ENCODE measurements at places on chromosomes 1 and 21.
A peak's percentile ranks its signal among the peaks of the same experiment; 100 is the strongest.

DNA sequence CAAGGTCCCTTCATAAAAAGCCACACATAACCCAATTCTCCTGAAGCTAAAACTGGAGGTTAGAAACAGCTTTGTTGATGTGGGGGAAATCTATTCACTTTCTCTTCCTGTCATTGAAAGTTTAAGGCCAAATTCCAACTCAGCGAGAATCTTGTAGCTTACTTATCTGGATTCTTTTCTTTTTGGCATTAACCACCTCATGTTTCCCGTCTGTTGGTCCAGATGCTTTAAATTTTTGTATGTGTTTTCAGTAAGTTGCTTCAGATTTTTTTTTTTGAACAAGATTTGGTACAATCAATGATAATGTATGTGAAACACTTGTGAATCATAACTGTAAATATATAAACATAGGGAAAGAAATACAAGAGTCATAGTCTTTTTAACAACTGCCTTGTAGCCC is 33.7 kb upstream of the NEK7 start:
- DNase-seq: no peak

DNA sequence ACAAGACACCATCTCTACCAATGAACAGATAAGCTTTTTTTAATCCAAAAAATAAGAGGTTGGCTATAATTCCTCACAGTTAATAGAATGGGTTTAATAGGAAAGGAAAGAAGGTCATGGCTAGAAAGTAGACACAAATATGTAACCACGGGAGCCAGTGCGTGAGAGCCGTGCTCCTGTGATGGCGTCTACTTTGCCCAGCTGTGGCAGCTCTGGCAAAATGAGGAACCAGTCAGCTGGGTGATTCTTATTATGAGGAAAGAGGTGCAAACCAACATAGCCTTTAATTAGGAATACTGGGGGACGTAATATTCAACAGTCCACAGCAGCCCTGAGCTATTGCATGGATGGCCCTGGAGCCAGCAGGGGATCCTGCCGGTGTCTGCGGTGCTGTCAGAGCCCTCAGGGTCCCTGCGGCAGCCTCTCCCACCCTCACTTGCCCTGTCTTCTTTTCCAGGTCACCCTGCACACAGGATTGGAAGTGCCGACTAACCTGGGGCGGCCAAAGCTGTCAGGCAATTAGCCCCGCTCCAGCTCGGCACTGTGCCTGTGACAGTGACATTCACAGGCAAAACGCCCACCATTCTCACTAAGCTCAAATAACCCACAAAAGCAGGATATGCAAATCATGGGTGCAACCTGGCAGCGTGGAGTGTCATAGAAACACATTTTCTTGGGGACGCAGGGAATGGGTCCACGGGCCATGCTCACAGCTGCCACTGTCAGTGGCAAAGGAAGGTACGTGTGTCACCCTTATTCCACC is 25.9 kb upstream of the GNPAT start:
- no peak for DNase-seq

DNA sequence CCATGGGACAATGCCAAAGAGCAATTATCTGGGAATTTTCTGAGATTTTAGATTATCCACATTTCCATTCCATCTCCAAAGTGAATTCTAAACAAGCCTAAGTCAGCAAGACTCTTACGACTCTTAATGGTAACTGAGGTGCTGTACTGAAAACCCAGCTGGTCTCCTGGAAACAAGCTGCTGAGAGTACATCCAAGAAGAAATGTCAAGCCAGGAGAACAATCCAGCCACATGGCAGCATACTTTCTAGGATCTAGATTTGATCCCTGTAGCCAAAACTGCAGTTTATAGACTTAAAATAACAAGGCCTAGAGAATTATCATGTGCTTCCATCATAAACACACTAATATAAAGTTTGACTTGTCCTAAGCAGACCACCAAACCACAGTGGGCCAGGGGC is 45.8 kb downstream of the KCNH1 start:
- no peak for DNase-seq

DNA sequence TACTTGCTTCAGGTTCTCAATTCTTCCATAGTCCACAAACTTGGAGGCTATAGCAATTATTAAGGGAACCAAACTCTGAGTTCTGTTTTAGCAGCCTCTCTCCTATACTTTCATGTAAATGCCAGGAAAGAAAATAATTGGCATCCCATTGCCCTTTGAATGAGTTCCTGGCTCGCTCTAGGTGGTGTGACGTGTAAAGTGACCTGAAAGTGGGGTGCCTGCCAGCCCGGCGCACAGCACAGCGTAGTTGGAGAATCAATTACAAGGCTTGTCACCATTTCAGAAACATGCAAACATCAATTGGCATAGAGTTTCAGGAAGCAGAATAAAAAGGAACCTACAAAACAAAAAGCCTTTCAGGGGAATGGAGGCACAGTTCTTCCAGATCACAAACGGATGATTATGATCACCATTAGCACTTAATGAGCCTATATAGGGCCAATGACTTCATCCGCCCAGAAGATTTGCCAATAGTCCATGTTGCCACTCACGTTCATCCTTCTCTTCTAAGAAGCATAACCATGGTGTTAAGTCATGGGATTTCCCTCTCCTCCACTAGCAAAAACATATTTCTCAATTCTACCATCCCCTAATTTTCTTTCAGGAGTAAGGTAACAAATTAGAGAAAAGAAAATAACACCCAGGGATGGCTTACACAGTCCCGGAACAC is 354.6 kb upstream of the ADGRL2 start:
- no peak for DNase-seq

DNA sequence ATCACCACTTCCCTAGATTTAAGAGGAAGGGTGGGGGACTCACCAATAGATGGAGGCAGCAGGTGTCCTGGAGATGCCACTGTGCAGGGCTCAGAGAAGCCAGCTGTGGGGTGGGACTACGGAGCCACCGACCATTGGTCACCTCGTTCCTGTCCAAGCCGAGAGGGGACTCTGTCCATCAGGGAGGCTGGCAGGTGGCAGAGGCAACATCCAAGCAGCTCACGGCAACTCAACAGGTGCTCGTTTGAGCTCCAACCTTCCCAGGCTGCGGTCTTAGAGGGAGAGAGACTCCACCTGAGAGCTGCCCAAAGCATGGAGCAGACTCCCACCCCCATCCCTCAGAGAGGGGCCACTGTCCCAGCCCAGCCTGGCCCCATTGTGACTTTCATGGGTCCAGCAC is 71.4 kb downstream of the IGSF21 start:
- no peak for DNase-seq

- no peak for DNase-seq
These were observed 216.1 kb upstream of the TMEM51 start for GRCh38 chr1:14937288-14937949.

DNA sequence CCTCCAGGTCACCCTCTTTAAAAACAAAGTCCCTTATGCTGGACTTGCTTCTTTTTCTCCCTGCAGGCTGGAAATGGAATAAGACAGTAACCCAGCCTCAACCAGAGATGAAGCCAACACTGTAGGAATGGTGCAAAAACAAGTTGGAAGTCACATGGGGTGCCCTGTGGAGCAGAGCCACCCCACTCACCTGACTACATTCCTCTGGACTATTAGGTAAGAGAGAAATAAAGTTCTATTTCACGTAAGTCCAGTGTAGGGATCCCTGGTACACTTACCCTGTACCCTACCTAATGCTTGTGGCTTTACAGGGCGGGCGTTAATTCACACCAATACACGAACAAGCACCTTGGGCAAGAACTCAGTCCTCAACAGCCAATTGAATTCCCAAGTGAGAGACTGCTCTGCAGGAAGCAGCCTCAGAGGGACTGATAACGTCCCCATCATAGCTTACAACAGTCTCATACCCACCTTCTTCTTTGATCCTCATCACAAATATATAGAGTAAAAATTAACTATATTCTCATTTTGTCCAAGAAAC is 112.5 kb upstream of the FGGY start:
- no peak for DNase-seq

GRCh38 chr1:21492356-21492625 is 16.9 kb upstream of the ALPL start:
- no peak for DNase-seq

GRCh38 chr1:92484472-92485380 is 2.0 kb downstream of the GFI1 start:
- no peak for DNase-seq

- peak; percentile 64 for DNase-seq
These were observed 20.4 kb upstream of the GNG12 start for GRCh38 chr1:67853704-67854103.

- DNase-seq: no peak
These were observed 3.4 kb downstream of the IGSF21 start for GRCh38 chr1:18110968-18111367.

DNA sequence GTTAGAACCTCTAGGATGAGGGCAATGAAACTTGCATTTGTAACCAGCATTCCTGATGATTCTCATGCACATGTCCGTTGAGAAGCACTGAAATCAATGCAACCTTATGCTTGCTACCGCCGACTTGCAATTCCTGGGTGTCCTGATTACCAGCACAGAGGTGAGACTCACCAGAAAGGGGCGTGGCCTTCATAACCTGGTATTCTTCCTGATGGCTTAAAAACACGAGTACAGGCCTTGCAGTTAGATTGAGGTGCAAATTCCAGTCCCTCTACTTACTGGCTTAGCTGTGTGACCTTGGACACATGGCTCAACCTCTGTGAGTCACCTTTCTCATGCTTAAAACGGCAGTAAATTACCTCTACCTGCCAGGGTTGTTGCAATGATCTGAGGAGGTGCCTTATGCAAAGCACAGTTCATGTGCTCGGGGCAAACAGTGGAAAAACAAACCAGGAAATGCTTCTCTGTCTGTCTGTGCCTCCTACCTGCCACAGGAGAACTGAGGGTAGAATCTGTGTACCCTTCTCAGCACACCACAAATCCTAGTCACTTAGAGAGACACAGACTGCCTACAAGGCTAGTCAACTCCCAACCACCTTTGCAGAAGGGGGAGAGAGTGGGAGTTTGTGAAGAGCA is 39.1 kb upstream of the ECE1 start:
- DNase-seq: no peak

GRCh38 chr1:212698467-212699103 is 1.1 kb downstream of the BATF3 start:
- no peak for DNase-seq

GRCh38 chr21:32572574-32573420 is 12.5 kb downstream of the TCP10L start:
- DNase-seq: no peak
